ENCODE measurements at places on chromosomes 11 and 22.

DNA sequence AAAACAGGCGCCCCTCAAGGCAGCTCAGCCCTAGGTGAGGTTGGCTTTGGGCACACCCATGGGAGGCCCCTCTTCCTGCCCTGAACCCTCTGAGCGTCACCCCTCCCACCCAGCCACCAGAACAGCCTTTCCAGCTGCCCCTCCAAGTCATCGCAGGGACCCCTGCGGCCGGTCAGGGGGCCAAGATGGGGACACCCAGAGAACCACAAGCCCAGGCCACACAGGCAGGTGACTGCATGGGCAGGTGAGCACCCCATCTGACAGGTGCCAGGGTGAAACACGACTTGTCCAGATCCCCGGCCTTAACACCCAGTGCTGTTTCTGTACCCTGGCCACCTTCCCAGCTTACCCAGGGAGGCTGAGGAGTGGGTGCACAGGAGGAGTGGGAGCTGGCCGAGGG, 24.6 kb upstream of the GRAMD4 start:
- no peak for DNase-seq

DNA sequence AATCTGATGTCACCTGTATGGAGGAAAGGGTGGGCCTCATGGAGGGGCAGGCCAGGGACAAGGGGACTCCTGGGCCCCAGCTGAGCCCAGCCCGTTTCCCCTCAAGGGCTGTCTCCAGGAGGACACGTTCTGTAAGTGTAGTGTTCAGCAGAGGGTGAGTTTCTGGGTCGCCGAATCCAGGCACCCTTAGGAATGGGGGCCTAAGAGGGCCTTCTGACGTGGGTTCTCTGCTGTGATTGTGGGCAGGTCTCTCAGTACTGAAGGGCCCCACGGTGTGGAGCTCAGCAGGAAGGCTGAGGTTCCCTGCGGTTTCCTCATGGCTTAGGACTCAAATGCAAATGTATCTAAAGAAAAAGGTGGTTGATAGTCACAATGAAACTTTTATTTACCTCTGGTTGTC, 6.5 kb downstream of the PTDSS2 start:
- DNase-seq: no peak

DNA sequence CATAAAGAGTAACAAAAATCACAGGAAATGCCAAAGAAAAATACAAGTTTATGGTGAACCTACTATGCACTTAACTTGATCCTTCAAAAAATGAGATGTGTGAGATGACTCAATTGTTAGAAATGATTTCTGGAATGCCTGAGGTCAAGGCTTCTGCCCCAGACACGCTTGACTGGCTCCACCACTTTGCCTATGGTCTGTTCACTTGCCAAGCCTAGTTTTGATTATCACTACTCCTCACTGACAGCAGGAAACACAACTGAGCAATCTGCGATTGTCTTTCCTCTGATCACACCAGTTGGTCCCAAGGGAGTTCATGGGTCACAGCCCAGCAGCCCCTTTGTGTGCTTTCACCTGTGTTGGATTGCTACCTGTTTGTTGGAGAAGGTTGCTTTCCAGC, 20.6 kb upstream of the PRDM10 start:
- no peak for DNase-seq

DNA sequence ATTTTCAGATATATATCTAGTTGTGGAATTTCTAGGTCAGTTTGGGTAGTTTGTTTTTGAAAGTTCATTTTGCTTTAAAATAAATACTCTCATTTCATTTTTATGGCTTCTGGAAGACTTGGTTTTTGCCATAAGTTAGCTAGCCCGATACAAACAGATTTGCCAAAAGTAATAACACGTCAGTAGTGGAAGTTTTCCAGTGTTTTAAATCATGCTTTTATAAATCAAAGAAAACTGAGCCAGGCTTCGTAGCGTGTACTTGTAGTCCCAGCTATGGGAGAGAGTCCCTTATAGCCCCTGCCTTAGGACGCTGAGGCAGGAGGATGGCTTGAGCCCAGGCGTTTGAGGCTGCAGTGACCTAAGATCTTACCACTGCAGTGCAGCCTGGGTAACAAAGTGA, 21.7 kb upstream of the MICALL1 start:
- no peak for DNase-seq

DNA sequence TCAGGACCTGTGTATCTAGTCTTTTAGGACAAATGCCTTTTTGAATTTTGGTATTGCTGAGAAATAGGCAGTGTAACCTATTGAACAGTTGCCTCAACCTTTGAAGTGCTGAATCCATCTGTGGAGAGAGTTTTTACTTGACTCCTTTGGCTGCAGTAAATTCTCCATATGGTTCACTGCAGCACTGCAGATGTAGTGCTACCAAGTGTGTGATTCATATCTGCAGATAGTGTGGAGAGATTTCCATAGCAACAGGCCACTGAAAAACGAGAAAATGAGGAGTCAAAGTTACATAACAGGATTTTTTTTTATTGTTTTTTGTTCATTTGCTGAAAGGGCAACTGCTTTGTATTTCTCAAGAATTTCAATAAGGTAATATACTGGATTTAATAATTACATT, 356.1 kb downstream of the RAB38 start:
- DNase-seq: no peak

- DNase-seq: no peak
Measured at GRCh38 chr11:70506658-70506970, 108.3 kb downstream of the CTTN start.

DNA sequence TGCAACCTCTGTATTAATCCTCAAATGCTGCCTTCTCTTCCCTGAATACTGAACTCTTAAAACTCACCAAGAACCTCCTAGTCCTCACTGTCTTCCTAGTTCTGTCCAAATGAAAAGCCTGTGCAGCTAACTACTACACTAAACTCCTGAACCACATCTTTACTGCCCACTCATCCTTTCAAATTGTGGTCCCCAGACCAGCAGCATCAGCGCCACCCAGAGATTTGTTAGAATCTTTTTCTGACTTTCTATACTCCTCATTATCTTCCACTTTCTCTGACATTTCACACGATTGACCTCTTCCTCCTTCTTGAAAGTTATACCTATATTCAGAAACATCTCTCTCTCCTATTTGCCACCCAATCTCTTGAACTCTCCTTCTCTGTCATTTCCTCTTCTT, 461.3 kb downstream of the DLG2 start:
- DNase-seq: no peak

GRCh38 chr11:31487848-31488247, 21.6 kb downstream of the IMMP1L start:
- no peak for DNase-seq
